ENCODE measurements at places on chromosomes 4 and X. TPM values are rescaled to one million over a fixed set of nuclear protein-coding genes. Genes with fewer than 3 reads are reported as not detected.

DNA sequence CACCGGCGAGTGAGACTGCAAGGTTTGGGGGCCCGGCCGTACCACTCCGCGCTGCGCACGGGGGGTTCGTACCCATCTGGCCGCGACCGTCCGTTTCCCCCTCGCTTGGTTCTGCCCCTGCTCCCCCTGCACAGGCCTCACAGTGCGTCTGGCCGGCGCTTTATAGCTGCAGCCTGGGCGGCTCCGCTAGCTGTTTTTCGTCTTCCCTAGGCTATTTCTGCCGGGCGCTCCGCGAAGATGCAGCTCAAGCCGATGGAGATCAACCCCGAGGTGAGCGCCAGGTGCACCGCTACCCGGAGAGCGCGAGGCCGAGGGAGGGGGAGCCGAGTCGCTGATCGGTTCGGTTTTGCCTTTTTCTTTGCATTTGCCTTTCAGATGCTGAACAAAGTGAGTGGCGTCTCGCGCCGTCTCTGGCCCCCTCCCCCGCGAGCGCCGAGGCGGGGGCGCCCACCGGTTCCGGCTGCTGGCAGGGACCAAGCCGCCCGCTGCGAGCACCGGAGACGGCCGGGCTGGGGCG is at the start of gene UCHL1:
Gene UCHL1, plus strand, starts transcription at position 189 of the 517 bp plus-strand sequence. Its CDS starts 49 bp downstream, at position 238.
- DNase-seq: peak; percentile 96

- no peak for DNase-seq
These were observed 221.0 kb upstream of the GPRIN3 start for GRCh38 chr4:89528526-89529133.

- DNase-seq: no peak
These were observed 356.7 kb downstream of the GALNTL6 start for GRCh38 chr4:172169871-172170270.

DNA sequence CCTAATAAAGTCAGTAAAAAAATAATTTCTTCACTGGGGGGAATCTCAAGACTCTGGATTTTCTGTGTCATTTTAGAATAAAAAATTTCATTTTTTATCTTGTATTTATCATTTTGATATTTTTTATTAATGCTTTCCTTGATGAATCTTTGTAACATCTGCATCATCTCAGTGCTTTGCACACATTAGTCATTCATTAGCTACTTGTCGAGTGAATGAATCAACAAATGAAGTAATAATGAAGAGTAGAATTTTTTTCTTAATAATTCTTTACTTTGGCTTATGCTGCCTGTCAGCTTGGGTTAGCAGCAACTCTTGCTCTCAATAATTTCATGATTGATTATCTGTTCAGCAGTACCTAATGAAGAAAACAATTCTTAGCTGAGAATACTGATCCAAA is 530.8 kb downstream of the GRXCR1 start:
- DNase-seq: no peak

- no peak for DNase-seq
These were observed 43.1 kb upstream of the FHDC1 start for GRCh38 chr4:152892974-152893373.

GRCh38 chrX:105168577-105168976 is 51.9 kb downstream of the TEX13A start:
- no peak for DNase-seq

DNA sequence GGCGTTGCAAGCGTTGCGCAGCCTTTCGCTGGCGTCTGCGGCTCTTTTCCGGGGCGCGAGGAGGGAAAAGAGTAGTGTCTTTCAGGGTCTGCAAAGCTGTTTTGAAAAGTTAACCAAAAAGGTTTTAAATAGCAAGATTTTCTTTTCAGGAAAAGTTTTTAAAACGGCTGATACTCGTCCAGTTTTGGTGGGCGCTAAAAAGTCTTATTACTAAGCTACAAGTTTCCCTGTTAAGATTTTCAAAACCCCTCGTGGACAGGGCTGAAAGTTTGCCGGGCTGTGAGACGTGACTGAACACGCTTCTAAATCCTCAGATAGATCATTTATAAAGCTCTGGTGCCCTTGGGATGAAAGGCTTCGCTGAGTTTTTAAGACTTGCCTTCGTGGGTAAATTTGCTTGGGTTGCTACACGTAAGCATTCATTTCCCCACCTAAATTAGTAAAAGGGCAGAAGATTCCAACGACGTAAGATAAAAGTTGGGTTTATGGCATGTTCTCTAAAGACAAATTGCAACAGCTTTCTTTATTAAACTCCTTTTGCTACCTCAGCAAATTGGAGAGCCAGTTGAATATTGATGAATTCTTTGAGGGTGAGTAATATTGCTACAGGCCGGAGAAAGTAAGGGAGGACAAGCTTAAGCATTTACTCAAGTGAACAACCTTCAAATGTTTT is 91.5 kb downstream of the HPRT1 start:
- DNase-seq: no peak

- no peak for DNase-seq
These were observed 27.5 kb downstream of the RUFY3 start for GRCh38 chr4:70749313-70749712.

- DNase-seq: peak; percentile 73
These were observed 144.6 kb upstream of the NOCT start for GRCh38 chr4:138870737-138871554.

DNA sequence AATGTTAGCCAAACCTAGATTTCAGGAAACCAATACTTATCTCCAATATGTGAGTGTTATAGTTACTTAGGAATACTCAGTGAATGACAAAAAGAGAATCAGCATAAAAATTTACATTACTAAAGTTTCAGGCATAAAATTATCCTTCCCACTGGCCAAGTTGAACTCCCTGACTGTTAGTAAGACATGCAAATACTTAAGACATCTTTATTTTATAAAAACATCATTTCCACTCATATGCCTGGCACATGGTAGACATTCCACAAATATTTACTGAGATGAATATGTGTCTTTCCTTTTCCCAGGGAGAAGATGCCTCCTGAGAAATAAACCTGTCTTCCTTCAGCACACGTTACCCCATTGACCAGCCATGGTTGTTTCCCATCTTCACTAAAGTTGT is 7.3 kb downstream of the VEGFD start:
- DNase-seq: no peak

DNA sequence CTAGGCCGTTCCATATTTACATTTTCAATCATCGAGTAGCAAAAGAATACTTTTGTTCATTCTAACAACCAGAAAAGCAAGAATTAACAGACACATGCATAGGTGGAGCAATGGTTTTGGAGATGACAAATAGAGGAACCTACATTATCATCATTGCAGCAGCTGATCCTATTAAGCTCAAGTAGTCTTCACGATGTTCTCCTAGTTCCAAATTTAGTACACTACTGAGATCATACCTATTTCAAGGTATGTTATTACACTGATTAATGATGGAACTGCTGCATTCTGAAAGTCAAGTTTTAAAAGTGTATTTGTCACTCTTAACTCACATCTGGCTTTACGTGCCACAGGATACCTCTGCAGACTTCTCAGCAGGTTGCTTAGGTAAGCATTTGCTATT is 87.4 kb downstream of the ADGRA3 start:
- DNase-seq: no peak

Gene WDFY3
- 71.4 TPM for total RNA-seq

Gene SMIM20
- 48.5 TPM for total RNA-seq

Gene REPS2
- 3.5 TPM for total RNA-seq

Gene SEC31A
- 106 TPM for total RNA-seq

Gene NOP14
- total RNA-seq: 35.7 TPM

Gene KLHL4
- total RNA-seq: 10.5 TPM
